H7 (cell line): ENCODE measurements at places on chromosomes 3 and 15.
A peak's percentile ranks its signal among the peaks of the same experiment; 100 is the strongest.

DNA sequence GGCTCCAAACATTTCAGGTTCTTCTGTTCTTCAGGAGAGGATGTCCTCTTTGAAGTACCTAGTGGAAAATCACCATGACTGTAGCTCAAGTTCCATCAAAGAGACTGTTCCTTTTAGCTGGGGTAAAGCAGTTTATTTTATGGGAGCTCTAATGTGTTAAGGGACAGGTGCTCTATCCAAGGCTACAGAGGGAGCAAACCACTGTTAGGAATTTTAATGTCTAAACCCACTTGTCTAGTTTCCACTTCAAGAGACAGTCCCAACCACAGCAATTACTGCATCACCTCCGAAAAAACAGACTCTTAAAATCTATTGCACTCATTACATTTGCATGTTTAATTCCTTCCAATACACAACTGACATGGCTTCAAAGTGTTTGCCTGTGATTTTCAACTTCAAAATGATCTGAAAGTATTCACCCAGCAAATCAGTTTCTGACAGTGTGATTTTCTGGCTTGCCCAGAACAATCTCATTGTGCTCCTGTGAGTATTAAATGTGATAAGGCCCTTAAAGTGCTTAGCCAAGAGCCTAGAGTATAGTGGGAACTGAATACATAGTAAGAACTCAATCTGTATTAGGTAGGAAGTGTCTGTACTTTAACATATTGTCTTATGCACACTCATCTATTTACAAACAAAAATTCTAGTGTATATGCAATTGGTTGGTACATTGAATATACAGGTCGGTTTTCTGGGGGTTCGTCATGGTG lies 266.5 kb upstream of the CCDC54 start:
- no peak for DNase-seq

DNA sequence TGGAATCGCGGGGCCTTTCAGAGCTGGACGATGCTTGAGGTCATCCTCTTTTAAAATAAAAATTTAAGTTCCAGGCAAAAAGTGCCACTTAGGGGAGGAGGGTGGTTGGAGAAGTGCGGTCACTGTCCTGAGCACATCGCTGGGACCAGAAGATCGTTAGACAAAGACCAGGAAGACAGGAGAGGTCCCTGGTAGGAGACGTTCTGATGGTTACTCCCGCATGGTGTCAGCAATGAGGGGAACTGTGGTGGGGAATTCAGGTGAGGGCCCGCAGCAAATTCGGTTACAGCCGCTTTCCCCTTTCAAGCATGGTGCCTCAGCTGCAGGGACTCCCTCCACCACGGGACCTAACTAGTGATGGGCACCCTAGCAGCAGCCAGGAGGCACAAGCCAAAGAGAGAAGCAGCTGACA lies 1.0 kb upstream of the ISY1 start:
- peak; percentile 60 for DNase-seq

DNA sequence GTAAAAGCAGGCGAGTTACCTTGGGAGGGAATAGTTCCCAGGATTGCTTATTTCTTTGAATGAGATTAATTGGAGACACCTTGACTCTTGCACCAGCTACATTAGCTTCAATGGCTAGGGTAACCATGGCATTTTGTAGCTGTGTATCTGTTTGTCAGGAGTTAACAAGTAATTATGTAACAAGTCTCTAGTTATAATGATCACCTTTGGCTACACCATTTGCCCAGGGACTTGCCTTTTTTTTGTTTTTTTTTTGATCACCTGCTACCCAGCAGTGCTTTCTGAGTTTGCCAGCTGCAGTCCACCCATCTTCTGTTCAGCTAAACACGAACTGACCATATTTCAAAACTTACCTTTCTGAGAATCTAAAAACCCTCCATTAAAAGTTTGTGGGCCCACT lies 2.2 kb downstream of the MED12L start:
- no peak for DNase-seq

DNA sequence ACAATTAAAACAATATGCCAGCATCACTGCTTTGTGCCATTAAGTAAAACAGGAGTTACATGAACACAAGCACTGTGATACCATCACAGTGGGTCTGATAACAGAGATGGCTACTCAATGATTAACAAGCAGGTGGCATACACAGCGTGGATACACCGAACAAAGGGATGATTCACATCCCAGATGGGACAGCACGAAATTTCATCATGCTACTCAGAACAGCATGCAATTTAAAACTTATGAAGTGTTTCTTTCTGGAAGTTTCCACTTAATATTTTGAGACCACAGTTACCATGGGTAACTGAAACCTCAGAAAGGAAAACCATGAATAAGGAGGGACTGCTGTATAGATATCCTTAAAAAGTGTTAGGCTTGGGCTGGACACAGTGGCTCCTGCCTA lies 44.5 kb downstream of the SLC24A1 start:
- DNase-seq, result no peak

- DNase-seq, result peak; percentile 38
These were observed 2.4 kb downstream of the CCNDBP1 start for GRCh38 chr15:43187544-43188155.

DNA sequence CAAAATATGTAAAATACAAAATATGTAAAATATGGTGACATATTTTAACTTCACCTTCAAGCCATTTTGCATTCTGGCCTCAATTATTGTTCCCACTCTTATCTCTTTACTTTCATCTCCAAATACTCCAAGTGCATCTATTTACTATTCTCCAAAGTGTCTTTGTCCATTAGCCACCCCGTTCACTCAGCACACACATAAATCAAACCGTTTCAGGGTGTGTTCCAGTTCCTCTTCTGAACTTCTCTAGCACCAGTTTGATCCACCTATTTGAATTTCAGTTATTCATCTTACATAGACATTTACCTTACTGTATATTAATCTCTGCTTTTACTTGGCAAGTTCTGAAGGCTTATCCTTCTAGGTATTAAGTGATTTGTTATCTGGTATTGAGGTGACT lies 45.1 kb downstream of the SGO1 start:
- DNase-seq, result no peak

DNA sequence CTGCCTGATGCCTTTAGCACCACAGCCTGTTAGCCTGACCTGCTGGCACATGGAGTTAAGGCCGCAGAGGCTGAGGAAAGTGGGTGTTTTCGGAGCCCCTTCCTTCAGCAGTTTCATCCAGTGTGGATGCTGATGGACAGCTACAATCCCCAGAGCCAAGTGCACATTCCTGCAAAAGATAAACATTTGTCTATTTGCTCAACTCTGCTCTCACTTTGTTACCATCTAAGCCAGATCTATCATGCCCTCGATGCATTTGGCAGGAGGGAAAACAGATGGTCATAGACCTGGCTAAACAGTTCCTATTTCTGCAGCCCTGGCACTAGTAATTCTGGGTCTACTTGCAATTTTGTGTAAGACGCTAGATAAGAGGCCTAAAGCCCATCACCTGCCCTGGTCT lies 312.9 kb upstream of the RASGRP1 start:
- DNase-seq, result no peak

GRCh38 chr3:126510308-126510910 lies 7.2 kb downstream of the UROC1 start:
- no peak for DNase-seq

DNA sequence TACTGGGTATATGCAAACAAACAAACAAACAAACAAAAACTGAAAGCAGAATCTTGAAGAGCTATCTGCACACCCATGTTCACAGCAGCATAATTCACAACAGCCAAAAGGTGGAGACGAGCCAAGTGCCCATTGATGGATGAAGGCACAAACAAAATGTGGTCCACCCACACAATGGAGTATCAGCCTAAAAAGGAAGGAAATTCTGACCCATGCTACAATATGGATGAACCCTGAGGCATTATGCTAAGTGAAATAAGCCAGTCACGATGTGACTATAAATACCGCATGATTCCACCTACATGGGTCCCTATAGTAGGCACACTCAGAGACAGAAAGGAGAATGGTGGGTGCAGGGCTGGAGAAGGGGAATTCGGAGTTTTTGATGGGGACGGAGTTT lies 24.1 kb downstream of the XPC start:
- DNase-seq, result no peak

DNA sequence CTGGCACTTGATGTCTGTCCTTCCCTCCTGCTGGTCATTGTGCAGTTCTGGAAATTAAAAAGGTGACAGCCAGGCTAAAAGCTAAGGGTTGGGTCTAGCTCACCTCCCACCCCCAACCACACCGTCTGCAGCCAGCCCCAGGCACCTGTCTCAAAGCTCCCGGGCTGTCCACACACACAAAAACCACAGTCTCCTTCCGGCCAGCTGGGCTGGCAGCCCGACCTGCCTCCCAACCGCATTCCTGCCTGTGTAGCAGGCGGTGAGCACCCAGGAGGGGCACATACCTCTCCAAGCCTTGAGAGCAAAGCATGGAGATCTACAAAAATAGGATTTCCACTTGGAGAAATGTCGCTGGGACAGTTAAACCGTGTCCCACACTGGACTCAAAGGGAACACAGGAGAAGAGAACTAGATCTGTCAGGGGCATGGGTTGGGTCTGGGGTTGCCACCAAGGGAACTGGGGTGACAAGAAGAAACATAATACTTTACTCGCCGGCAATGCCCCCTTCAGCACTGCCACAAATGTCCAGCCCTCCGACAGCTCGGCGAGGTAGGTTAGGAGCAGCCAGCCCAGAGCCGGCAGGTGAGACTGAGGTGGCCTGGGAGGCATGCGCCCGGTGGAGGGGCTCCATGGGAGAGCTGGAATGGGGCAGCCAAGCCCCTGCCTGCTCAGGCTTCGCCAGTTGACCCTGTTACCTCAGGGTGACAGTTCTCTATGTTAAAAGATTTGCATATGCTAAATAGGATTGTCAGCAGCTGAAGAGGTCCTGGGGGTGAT lies 52.2 kb downstream of the EXOG start:
- peak; percentile 70 for DNase-seq

DNA sequence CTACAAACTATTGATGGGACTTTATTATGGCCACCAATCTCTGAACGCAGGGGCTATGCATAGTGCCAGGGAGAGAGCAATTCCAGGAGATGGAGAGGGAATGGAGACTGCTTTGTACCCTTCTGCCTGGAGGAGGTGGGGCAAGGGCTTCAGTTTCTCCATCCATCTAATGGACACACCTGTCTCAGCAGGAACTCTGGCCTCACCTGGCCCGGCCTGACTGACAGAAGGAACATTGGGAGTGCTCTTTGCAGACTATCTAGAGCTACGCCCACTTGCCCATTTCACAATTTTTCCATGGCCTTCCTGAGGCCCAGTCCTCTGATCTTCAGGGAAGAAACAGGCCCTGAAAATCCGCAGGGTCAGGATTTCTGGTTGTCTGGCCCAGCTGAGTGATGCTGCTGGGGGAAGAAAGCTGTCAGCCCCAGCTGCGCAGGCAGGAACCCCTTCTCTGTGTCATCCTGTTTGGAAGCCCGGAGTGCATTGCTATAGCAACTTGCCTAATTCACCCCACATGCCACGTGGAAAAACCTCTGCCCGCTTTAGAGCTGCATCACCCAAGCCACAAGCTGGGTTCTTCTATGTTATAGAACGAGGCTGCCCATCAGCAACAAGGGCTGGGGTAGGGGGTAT lies 6.4 kb downstream of the ITGA11 start:
- DNase-seq, result no peak

GRCh38 chr15:66863390-66864085 lies 161.5 kb downstream of the SMAD6 start:
- no peak for DNase-seq

- no peak for DNase-seq
These were observed 96.9 kb downstream of the ZPLD1 start for GRCh38 chr3:102531686-102532085.
